Caudate nucleus (tissue), 63 donors: ENCODE measurements at places on chromosomes 4 and X.

DNA sequence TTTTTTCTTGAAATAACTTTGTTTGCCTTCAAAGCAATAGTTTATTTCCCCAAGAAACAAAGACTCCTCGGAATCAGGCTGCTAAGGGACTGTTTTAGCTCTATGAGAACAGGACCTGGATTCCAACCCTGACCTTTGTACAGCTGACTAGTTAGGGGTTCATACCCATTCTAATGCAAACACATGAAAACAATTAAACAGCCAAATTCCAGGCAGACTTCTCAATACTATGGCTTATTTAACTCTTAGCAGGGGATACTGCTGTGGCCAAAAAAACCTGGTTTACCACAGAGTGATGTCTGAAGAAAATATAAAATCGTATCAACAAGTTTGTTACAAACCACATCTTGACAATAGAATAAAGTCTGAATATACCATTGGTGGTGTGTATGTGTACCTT is 129.6 kb upstream of the INTU start:
- DNase-seq, result no peak

DNA sequence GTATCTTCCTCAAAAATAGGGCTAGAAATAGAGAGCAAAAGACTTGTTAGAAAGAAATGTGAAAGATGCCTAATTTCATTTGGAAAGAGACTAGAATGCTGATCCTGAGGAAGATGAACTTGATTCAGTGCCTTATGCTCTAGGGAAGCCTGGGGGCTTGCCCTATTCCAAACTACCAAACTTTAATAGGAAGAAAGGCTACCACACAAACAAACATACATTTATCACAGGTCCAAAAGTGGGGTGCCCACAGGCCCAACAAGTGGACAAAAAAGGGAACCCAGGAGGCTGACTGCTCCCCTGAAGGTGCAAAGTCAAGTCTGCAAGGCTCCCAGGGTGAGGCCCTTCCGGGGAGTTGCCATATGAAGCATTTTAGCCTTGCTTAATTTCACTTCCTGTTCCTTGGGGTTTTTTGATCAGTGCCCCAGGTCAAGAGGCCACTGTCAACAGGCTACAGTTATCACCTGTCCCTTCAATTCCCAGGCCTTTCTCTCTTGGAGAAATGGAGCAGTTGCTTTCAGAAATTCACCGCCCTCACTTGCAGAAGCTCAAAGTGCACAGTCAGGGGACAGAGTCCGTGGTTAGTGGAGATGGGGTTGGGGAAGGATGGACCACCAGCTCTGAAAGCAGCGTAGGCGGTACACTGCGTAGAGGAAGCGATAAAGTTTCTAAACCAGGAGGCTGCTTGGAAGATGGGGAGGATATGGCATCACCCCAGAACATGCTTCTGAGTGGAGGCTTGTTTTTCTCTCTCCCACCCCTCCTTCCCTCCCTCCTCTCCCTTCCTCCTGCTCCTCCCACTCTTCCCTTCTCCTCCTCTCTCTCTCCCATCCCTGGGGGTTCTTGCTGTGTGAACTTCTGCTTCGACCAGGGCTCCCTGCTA is 36.4 kb downstream of the TMEM154 start:
- no peak for DNase-seq

DNA sequence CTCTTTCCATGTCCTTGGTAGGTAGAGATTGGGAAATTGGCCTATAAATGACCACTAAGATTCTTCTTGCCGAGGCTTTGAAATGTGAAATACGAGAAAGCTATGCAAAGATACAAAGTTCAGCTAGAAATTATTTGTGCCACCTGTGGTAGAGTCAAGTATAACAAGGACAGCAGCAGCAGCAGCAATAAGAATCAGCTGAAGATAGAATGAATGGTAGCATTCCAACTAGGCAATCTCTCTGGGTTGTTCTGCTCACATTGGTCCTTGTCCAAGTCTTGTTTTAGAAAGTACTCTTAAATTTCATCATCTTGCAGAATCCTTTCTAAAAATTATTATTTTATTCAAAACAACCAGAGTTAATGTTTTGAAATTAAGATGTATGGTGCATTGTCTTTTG is 67.8 kb upstream of the PCDH10 start:
- no peak for DNase-seq

GRCh38 chr4:77996076-77996475 is 61.0 kb upstream of the FRAS1 start:
- no peak for DNase-seq

- DNase-seq, result no peak
Measured at GRCh38 chr4:37793562-37793961, 32.9 kb upstream of the PGM2 start.

GRCh38 chr4:112312610-112313239 is 15.6 kb downstream of the ALPK1 start:
- DNase-seq, result no peak

- DNase-seq, result no peak
Measured at GRCh38 chr4:96736352-96736889, 896.5 kb downstream of the PDHA2 start.
